ENCODE measurements at places on chromosomes 4 and X.

GRCh38 chrX:11381464-11381863 lies 88.3 kb downstream of the AMELX start:
- DNase-seq = peak; percentile 8

DNA sequence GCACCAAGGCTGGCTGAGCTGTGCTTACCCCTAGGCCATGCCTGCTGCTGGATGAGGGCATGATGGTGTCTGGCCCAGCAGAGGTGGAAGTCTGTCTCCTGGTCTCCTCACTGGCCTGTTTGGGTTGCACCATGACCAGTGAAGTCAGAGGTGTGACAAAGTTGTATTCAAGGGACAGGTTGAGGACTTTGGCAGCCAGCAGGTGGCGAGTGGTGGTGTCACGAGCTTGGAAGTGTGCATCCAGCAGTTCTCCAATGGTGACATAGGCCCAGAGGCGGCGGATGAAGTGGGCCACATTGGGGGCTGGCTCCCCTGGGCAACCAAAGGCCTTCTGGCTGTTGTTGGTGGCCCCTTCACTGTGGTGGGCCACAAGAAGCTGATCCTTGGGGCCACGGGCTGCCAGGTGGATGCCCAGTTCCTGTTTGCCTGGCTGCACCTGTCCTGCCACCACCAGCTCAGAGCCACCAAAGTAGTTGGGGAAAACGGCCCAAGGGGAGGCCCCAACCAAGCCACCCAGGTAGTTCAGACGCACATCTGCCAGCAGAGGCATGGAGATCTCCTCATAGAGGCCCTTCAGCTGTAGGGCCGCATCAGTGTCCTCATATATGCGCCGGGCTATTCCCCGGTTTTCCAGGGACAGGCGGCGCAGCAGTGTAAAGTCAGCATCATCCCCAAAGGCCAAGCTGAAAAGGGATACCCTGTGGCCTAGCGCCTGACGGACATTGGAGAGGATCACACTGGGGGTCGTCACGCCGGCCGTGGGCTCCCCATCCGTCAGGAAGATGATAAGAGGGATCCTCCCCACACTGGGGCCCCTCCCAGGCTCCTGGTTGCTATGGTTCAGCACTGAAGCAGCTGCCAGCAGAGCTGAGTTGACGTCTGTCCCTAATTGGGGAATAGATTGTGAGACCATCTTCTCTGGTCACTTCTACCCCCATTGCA lies 39.7 kb downstream of the ITIH6 start:
- no peak for DNase-seq

GRCh38 chr4:100517864-100518341 lies at the start of gene EMCN:
TSS of gene EMCN (minus strand) at chr4:100518022. CDS start at chr4:100517914, 108 bp downstream.
- DNase-seq = no peak

DNA sequence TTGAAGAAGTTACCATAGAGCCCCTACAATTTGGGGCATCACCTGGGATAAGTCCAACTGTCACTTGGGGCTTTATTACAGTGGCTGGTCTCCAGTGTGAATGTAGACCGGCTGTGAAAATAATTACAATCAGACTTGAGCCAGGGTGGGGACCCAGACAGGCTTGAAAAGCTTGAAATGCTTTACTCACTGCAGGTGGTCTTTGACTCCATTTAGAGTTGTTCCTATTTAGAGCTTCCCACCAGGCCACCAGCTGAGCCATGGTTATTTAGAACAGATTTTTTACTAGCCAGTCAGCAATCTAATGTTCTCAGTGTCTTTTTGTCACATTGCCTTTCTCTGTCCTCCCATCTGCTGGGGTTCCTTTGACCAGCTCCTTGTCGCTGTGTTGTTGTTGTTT lies 5.7 kb downstream of the ARHGAP10 start:
- no peak for DNase-seq

GRCh38 chr4:75071317-75071716 lies 138.4 kb downstream of the PARM1 start:
- DNase-seq = no peak

GRCh38 chr4:174928575-174929253 lies 10.6 kb downstream of the ADAM29 start:
- DNase-seq = no peak

- peak; percentile 86 for DNase-seq
Observed at GRCh38 chr4:16516796-16517439, 290.6 kb upstream of the TAPT1 start.

DNA sequence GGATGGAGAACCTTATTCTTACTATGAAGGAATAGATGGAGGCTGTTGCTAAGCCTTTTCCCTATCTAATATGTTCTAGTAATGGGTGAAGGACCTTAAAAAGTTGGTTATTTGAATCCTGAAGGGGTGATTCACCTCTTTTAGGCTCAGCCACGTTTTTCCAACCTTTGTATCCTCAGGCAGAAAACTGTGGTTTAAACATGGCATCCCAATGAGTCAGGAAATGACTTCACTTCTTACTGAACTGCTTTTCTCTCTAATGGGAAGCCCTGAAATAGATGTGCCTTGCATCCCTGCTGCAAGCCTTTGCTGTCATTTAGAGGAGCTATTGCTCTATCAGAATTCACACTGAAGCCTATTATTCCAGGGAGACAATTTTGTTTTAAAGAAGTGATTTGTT lies 191.0 kb upstream of the ARX start:
- DNase-seq = no peak

DNA sequence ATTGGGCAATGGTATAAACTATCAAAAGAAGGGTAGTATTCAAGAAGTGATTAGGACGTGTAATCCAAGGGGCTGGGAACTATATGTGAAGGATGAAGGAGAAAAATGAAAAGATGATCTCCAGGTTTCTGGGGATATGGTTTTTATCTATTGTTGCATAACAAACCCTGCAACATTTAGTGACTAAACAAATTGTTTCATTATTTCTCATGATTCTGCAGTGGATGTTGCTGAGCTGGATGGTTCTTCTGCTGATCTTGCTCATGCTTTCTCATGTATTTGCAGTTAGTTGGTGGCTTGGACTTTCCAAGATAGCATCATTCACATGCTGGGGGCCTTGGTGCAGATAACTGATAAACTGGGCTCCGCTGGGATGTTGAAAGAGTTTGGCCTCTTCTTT lies 29.1 kb downstream of the PHOX2B start:
- no peak for DNase-seq

DNA sequence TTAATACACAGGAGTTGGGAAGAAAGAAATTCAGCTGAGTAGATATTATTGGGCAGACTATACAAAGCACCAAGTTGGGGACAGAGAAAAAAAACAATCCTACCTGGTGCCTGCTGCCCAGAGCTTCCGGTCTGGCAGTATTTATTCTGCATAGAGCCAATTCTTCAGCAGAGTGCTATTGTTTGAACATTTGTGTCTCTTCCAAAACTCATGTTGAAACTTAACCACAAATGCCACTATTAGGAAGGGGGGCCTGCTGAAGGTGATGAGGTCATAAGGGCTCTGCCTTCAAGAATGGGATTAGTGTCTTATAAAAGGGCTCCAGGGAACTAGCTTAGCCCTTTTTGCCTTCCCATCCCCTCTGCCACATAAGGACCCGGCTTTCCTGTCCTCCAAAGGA lies 136.2 kb downstream of the EVC2 start:
- no peak for DNase-seq

DNA sequence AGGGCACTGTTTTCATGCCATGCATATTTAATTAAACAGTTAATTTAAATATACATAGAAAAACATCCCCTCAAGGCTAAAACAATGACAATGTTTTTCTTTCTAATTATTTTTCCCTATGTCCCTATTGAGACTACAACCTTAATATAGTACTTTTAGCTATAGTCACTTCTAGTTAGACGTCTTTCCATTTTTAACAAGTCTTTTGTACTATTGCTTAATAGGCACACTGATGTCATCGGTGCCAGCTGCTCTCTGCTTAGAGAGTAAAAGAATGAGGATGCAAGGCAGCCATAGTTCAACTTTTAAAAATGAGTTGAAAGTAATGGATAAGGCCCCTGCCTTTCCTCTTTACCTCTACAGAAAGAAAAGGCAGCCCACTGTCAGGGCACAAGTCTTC lies 191.1 kb downstream of the KCTD8 start:
- no peak for DNase-seq

DNA sequence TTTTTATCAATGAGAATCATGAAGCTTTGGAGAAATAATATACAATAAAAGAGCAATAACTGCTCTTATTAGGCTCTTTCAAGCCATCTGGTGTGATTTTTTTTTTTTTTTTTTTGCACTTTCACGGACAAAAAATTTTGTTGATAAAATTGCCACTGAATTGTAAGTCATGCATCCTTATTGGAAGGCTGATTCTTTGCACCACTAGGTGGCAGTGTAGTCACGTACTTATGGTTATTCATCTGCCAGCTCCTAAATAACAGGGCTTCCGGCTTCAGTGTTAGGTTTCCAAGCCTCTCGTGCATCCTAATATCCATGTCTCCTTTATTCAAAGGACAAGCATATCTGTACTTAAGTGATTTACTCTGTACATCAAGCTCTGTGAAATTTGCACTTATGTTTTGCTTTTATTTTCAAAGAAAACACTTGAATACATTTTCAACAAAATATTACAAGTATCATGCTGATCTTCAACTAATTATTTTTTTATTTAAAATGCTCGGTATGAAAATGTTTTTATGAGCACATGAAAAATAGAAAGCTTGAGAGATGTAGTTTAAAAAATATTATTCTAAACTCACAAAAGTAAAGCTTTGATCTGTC lies 1578.3 kb upstream of the TENM3 start:
- peak; percentile 83 for DNase-seq

DNA sequence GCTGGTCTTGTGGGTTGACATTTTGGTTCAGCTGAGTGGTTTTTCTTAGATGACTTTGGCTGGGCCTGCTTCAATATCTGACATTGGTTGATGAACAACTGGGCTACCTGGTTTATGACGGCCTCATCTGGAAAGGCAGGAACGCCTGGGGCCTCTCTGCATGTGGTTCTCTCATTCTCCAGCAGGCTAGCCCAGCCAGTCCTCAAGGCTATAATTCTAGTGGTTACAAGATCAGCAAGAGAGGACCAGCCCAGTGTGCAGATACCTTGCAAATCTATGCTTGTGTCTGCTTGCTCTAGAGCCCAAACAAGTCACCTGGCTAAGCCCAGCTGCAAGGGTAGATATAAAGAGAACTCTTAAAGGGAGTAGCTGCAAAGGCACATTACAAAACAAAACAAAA lies 214.2 kb upstream of the PUDP start:
- DNase-seq = no peak

DNA sequence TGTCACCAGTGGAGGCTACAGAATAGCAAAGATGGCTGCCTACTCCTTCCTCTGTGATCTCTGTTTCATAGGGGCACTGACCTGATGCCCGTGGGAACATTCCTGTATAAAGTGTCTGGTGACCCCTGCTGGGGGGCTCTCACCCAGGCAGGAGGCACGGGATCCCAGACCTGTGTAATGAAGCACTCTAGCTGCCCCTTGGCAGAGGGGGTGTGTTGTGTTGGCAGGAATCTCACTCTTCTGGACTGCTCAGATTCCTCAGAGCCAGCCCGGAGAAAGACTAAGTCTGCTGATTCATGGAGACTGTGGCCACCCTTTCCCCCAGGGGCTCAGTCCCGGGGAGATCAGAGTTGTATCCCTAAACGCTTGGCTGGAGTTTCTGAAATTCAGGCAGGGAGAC lies 648.3 kb downstream of the SPRY1 start:
- no peak for DNase-seq

- DNase-seq = no peak
Observed at GRCh38 chrX:124208660-124209059, 123.8 kb upstream of the TEX13D start.

DNA sequence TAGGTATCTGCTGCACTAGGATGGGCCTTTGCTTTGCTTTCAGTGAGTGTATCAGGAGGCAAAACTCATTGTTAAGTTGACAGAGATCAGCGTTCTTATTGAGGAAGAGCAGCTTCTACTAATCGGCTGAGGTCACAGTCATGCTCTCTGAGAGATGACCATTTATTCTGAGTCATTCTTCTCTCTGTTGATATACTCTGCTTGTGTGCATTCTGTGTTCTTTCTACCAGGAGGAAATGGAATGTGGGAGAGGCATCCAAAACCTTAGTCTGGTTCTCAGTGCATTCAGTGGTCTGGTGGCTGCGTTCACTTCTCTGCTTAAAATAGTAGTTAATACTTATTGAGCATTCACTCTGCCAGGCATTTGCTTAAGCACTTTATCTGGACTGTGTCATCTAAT lies 66.2 kb downstream of the RRAGB start:
- no peak for DNase-seq

GRCh38 chrX:19577181-19577810 lies 62.0 kb upstream of the MAP3K15 start:
- DNase-seq = no peak

GRCh38 chr4:80806472-80806871 lies 224.0 kb upstream of the BMP3 start:
- DNase-seq = no peak

GRCh38 chr4:11218692-11219091 lies 210.0 kb downstream of the HS3ST1 start:
- no peak for DNase-seq

- no peak for DNase-seq
Observed at GRCh38 chrX:23764188-23764984, 18.6 kb upstream of the SAT1 start.

GRCh38 chrX:40457406-40457805 lies 123.4 kb upstream of the ATP6AP2 start:
- DNase-seq = no peak

DNA sequence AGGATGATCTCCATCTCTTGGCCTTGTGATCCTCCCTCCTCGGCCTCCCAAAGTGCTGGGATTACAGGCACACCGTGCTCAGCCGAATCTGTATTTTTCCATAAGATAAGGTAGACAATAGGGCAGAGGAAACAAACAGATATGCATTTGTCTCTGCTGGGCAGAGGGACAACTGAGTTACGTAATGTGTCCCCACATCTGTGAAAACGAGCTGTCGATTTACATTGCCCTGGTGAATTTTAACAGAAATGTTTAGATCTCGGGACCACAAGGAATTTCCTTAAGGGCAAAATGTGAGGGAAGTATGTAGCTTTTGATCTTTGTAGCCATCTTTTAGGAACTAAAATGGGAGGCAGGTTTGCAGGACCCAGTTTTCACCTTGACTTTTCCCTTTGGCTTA lies 189.7 kb downstream of the TRIML1 start:
- no peak for DNase-seq

DNA sequence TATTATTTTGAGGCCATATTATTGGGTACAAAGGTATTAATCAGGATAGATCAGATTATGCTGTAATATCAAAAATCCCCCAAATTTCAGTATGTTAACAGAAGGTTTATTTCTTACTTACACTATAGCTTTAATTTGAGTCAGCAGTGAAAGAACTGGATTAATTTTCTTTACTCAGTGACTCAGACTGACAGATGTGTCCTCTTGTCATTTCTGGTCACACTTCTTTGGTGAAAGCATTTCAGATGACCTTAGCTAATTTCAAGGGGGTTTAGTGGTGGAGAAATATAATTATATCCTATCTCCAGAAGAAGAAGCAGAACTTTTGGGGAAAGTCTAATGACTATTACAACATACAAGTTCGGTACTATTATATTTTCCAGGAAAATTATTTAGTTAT lies 12.4 kb downstream of the DDIT4L start:
- no peak for DNase-seq

- no peak for DNase-seq
Observed at GRCh38 chr4:162959046-162959445, 207.6 kb downstream of the NAF1 start.

GRCh38 chr4:140076307-140076706 lies 77.7 kb downstream of the MAML3 start:
- DNase-seq = no peak

- no peak for DNase-seq
Observed at GRCh38 chrX:123185721-123186120, 1.6 kb downstream of the GRIA3 start.
